ENCODE measurements at places on chromosomes 12 and 14.

GRCh38 chr14:51328064-51328771, 88.2 kb downstream of the TMX1 start:
- DNase-seq = peak; percentile 16

GRCh38 chr12:108237272-108237671, 101.8 kb downstream of the CMKLR1 start:
- DNase-seq = no peak

DNA sequence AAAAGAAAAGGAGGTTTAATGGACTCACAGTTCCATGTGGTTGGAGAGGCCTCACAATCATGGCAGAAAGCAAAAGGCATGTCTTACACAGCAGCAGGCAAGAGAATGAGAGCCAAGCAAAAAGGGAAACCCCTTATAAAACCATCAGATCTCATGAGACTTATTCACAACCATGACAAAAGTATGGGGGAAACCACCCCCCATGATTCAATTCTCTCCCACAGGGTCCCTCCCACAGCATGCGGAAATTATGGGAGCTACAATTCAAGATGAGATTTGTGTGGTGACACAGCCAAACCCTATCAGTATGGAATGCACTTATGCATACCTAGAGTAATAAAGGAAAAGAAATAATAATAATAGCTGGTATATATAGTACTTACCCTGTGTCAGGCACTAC, 4.5 kb upstream of the GLIPR1 start:
- DNase-seq = no peak

DNA sequence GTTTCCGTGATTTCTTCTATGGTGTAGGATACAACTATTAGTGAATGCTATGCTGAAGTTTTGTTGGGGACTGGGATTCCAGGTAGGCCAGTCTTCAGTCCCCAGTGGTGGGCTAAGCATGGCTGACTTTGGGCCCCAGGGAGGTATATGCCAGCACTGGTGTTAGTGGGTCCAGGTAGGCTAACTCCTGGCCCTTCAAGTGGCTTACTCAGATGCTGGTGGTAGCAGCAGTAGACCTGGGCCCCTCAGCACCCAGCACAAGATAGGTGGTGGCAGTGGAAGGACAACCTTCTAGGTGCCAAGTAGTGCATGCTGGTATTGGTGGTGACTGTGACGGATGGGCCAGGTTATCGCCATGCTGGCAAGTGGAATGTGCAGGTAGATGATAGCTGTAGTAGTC, 955.1 kb downstream of the TMTC2 start:
- DNase-seq = no peak

GRCh38 chr14:77988970-77989369, 181.2 kb upstream of the NRXN3 start:
- no peak for DNase-seq

All from activated CD8-positive, alpha-beta memory T cell treated with anti-CD3 and anti-CD28 coated beads, Interleukin-2, amount 50 U/mL, for 4 hours (primary cell).